ENCODE measurements at places on chromosomes 11 and 22.

DNA sequence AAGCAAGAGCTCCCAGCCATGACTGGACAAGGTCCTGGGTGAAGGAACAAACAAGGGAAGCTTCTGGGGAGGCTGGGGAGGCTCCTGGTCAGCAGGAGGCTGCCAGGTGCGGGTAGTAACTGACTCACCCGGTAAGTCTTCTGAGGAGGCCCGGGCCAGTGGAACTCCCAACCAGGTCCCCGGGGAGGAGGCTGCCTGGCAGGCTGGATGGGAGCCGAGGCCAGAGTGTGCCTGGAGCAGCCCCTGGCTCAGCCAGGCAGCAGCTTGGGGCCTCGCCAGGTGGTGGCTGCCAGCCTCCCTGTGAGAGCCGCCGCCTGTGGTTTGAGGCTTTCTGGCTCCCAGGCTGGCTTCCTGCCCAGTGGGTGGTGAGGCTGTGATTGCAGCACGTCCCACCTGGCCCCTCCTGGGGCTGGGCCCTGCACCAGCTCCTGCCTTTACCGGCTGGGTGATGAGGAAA, 46.2 kb downstream of the IGF2 start:
- DNase-seq, result peak; percentile 62

DNA sequence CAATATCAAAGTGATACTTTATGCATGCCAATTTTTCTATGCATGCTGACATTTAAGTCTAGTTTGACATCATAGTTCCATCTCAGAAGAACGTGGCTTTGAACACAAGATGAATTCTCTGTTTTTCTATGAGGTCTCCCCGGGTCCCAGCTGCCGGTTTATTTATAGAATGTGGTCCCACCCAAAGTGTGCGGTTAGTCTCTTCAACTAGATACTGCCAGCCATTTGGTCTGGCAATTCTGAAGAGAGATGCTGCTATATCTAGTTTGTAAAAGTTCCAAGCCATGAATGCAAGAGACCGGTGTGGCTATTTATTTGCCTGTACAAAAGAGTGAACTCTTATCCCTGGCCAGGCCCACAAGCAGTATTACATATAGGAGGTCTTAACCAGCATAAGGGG, 9.2 kb downstream of the OR5A2 start:
- DNase-seq, result no peak

DNA sequence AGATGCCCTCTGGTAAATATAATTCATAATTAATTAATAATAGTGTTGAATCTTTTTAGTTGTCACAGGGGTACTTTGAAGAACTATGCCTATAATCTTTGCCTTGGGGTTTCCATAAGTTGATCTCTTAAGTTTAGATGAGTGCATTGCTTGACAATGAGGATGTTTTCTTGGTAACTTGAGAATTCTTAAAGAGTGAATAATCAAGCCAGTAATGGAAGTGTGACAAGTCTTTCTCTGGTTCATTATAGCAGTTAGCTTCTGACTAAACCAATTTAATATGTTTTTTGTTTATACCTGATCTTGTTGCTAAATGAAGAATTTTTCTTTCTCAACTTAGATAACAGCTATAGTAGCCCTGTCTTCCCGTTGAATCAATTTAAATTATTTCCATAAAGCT, 46.2 kb downstream of the ATXN10 start:
- no peak for DNase-seq

- no peak for DNase-seq
Measured at GRCh38 chr11:133828871-133829270, 16.4 kb downstream of the SPATA19 start.

DNA sequence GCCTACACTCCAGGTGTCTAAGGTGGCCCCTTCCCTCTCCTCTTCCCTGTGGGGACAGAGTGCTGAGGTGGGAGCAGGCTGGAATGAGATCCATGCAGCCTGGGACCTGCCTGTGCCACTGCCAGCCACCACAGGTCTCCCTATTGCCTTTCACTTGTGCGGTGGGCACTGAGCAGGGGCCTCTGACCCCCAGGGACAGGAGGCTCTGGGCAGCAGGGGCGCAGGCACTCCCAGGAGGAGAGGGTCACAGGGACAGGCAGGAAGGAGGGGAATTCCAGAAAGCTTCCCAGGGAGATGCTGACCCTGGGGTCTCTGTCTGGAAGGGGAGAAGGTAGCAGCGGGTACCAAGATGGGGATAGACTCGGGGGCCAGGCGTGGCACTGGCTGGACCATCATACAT, 228.5 kb upstream of the B3GAT1 start:
- no peak for DNase-seq

GRCh38 chr11:108474664-108475463, 7.5 kb upstream of the C11orf65 start:
- DNase-seq, result no peak

DNA sequence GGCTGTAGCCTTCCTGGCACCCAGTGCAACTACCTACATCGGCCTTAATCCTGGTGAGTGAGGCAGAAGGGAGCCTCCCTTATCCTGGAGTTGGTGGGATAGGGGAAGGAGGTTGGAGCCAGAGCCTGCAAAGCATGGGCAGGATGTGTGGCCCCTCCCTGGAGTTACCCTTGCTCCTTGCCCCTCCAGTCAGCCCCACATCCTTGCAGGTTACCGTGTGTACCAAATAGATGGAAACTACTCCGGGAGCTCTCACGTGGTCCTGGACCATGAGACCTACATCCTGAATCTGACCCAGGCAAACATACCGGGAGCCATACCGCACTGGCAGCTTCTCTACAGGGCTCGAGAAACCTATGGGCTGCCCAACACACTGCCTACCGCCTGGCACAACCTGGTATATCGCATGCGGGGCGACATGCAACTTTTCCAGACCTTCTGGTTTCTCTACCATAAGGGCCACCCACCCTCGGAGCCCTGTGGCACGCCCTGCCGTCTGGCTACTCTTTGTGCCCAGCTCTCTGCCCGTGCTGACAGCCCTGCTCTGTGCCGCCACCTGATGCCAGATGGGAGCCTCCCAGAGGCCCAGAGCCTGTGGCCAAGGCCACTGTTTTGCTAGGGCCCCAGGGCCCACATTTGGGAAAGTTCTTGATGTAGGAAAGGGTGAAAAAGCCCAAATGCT, 3.9 kb downstream of the SMPD1 start:
- no peak for DNase-seq

- no peak for DNase-seq
Measured at GRCh38 chr11:37282367-37282766, 684.3 kb upstream of the RAG2 start.

- DNase-seq, result peak; percentile 46
Measured at GRCh38 chr22:38454353-38455075, 485 bp downstream of the KCNJ4 start.

- no peak for DNase-seq
Measured at GRCh38 chr11:46102843-46103242, 18.4 kb downstream of the PHF21A start.

- DNase-seq, result no peak
Measured at GRCh38 chr11:83779876-83780275, 493.7 kb upstream of the CCDC90B start.

DNA sequence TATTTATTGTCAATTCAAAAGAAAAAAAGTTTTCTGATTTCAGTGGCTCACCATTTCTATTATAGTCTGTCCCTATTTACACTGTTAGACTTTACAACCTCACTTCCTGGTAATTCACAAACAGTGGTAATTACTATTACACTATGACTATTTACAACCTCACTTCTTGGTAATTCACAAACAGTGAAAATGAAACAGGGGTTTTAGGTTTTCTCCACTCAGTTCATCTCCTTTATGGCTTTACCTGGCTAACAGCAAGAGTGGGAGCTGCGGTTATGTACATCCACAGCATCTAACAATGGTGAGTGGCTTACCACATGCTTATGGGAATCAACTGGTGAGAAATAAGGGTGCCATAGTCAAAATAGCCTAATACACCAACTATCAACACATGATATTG, 166.4 kb downstream of the CASP12 start:
- no peak for DNase-seq

DNA sequence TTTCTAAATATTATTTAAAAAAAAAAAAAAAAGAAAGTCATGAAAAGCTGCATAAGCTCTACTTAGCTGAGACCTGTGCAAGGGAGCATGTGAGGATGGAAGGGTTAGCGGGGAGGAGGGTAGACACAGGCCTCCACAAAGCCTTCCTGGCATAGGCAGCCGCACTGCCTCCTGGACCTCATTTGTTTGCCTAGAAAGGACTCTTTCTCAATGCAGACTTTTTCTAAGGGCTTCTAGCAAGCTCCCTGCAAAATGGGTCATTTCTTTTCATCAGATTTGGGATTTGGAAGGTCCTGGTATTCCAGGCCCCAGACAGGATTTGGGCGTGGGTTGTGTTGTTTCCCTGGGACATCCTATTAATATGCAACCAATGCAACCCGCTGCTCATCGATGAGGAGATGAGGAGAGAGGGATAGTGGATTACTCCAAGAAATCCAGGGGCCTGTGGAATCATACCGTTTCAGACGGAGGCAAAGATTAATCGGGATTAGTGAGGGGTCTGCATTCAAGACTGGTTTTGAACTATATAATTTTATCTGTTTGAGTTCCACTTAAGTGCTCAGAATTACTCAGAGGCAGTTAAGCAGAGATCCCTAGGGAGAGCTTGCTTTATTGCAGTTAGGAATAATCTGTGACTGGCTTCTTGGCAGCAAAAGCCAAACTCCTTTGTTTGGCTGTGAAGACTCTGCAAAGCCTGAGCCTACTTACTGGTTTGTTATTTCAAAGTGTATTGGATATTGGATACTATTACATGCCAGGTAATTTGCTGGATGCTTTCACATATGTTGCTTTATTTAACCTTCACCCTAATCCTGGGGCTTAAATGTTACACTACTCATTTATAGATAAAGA, 106.9 kb upstream of the NAV2 start:
- DNase-seq, result no peak

DNA sequence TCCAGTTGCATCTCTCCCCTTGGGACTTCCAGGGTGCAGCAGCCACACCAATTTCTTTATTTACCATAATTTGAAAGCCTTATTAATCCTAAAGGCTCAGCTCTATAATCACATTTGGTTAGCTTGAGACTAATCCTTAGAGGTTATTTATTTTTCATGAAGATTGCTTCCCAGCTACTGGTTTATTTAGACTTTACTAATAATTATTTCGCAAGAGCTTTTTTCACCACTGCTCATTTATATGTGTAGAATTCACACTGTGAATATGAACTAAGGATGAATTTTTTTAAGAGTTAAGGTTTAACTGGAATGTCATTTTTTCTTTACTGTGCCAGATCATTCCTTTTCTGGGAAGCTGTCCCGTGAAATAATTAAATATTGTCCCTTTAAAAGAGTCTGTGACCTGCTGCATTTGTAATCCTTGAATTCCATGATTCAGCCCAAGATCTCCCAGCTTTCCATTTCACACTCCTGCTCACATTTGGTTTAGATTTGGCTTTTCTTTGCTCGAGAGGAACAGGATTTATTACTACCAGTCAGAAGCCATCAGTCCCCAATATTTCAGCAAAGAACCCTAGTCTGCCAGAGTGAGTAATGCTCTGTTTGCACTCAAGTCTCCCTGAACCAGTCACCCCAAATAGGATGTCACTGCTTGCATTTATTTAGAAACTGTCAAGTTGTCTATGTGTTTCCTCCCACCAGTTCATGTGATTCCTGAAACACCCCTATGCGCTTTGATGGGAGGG, 4.4 kb upstream of the CD44 start:
- DNase-seq, result no peak

All from CD4-positive, alpha-beta T cell (primary cell).